ENCODE measurements at places on chromosomes 1 and 21.
A peak's percentile ranks its signal among the peaks of the same experiment; 100 is the strongest.

DNA sequence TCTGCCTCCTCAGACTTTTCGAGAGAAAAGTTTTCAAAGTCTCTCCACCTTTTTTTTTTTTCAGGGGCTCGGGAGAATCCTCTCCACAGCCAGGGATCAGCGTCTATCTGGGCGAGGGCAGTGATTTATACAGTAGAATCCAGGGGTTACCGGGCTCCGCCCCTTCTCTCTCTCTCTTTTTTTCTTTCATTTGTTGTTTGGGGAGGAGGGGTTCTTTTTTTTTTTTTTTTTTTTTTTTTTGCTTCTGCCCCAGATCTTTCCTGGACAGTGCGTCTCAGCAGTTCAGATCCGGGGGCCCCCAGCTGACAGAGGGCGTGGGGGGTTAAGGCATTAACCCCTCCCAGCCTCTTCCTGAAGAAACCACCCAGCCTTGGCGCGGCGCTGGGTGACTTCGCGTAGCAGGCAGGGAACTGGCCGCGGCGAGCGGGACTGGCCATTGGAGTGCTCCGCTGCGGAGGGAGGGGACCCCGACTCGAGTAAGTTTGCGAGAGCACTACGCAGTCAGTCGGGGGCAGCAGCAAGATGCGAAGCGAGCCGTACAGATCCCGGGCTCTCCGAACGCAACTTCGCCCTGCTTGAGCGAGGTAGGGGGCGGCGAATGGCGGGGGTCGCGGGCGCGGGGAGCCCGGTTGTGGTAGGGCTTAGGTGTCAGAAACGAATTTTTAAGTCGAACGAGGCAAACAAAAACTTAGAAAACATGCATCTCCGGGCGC lies at the start of gene S1PR1:
Gene S1PR1 (plus strand): TSS at position 504 of the 713 bp plus-strand sequence. CDS start 1,966 bp downstream, outside the sequence.
- DNase-seq = peak; percentile 90

- peak; percentile 0 for DNase-seq
Measured at GRCh38 chr1:19124273-19124672, 85.8 kb downstream of the UBR4 start.

DNA sequence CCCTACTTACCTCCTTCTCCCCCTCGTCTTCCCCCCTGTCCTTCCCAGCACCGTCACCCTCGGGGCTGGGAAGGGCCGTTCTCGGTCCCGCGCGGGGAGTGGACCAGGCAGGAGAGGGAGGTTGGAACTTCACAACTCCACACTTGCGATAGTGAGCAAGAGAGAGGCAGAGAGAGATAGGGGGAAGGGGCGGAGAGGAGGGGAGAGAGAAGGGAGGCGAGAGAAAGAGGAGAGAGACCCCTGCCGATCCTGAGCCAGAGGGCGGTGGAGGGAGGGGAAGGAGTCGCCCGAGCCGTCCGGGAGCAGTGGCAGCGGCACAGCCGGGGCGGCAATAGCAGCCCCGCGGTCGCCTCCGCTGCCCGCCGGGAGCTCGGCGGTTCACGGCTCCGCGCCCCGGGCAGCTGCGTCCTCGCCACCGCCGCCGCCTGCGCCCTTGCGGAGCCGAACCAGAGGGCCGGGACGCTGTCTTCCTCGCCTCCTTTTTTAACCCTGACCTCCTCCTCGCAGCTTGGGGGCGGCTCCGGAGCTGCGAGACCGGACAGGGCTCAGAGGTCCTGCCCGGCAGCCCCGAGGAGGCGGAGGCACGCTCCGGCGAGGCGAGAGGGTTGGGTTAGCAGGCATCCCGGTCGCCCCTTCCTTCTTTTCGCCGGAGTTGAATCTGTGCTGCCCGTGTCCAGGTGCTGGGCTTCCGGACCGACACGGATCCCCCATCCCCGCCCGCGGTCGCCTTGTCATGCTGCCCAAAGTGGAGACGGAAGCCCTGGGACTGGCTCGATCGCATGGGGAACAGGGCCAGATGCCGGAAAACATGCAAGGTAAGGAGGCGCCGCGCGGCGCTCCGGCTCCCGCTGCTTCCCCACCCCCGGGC lies 11.7 kb downstream of the NR5A2 start:
- no peak for DNase-seq

DNA sequence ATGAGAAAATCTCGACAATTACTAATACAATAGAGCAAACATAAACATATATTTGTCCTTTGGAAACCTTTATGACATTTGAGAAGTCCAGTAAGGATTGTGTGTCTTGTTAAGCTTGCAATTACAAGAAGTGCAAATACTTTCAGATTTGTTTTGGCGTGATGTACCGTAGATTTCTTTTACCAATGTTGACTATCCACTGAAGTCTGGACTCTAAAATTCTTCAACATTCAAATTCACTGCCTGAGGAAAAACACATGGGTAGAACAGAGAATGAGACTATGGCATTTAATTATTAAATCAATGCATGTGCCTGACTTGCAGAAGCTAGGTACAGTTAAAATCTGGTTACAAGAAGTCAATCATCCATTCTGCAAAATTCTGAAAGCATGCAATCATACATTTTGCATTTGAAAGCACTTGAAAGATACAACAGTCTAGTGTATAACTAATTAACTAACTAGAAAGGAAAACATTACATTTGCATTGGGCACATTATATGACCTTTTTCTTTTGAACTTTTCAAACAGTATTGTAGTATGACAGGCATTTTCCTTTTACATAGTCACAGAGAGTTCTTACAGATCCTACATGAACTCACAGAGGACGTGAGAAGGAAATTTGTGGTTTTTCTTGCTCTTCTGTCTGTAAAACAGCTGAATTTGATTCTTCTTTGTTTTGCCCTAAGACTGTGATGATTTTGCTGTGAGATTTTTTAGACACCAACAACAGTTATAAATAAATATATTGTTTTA lies 511.1 kb upstream of the ADGRL4 start:
- DNase-seq = no peak

DNA sequence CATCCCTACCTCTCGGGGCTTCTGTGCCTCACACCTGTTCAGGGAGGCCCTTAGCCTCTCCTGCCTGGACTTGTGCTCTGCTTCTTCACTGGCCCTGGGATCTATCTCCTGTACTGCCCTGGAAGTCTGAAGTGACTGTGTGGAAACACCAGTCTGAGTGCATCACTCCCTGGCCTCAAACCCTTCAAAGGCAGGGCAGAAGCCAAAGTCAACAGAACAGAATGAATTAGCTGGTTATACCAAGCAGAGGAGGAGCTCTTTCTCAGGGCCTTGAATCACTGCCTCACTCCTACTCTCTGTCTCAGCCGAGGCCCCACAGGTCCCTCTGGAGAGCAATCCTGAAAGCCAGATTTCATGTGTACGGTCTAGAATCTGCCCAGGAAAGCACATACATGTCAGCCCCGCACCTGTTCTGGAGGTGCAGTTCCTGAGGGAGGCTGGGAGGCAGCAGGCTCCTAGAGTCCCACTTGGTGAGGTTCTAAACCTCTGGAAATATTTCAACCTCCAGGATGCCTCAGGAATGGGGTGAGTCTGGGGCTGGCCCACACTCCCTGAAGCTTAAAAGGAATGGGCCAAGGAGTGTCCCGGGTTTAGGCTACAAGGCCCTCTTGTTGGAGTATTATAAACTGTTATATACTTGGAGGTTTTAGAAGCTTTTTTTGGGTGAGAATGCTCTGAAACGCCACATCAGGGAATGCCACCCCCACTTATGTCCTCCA lies 98.3 kb downstream of the ABCA4 start:
- DNase-seq = no peak

GRCh38 chr1:51636191-51636590 lies 19.3 kb downstream of the OSBPL9 start:
- no peak for DNase-seq

DNA sequence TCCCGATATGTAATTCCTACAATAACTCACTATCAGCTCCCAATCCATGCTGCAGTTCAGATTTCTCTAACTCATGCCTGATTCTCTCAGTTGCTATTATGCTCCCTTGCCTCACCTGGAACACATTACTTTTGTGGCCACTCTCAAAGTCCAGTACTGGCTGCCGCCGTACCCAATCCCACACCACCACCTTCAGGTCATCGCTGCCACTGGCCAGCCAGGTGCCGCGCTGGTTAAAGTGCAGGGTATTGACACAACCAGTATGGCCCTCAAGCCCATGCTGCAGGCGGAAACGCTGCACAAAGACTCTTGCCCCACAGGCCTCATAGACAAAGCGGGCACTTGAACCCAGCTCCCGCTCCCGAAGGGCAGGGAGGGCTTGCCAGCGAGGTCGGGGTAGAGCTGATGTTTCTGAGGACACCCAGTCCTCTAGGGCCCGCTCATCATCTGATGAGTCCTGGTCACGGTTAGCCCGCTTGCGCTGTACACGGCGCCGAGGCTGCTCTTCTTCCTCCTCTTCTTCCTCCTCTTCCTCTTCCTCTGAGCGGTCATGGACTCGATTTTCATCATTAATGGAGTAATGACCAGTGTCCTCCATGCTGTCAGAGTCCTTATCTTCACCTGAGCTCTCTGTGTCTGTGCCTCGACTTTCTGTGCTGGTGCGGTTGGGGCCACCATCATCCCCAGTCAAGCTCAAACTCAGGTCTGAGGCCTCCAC lies 22.6 kb downstream of the DCAF8 start:
- no peak for DNase-seq

- no peak for DNase-seq
Measured at GRCh38 chr1:152179566-152179965, 20.5 kb upstream of the RPTN start.

DNA sequence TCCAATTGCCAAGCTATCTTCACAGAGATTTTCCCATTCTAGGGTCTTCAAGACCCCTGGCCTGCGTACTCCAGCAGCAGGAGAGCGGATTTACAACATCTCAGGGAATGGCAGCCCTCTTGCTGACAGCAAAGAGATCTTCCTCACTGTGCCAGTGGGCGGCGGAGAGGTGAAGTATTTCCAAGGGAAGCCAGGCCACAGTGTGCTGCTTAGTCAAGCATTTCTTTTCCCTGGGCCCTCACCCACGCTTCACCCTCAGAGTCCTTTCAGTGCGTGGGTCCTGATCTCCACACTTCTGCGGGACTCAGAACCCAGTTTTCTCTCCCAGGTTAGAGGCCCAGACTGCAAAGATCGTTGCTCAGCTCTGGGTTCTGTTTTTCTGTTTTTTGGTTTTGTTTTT lies 13.1 kb downstream of the CDCA8 start:
- no peak for DNase-seq

- DNase-seq = no peak
Measured at GRCh38 chr1:95733031-95733430, 499.0 kb downstream of the RWDD3 start.

- no peak for DNase-seq
Measured at GRCh38 chr1:200006711-200007110, 20.8 kb upstream of the NR5A2 start.

- no peak for DNase-seq
Measured at GRCh38 chr1:247471445-247472016, 13.6 kb upstream of the OR2B11 start.

GRCh38 chr1:183885142-183885735 lies 80.3 kb downstream of the RGL1 start:
- no peak for DNase-seq

GRCh38 chr1:178973652-178974101 lies 52.0 kb upstream of the FAM20B start:
- no peak for DNase-seq

DNA sequence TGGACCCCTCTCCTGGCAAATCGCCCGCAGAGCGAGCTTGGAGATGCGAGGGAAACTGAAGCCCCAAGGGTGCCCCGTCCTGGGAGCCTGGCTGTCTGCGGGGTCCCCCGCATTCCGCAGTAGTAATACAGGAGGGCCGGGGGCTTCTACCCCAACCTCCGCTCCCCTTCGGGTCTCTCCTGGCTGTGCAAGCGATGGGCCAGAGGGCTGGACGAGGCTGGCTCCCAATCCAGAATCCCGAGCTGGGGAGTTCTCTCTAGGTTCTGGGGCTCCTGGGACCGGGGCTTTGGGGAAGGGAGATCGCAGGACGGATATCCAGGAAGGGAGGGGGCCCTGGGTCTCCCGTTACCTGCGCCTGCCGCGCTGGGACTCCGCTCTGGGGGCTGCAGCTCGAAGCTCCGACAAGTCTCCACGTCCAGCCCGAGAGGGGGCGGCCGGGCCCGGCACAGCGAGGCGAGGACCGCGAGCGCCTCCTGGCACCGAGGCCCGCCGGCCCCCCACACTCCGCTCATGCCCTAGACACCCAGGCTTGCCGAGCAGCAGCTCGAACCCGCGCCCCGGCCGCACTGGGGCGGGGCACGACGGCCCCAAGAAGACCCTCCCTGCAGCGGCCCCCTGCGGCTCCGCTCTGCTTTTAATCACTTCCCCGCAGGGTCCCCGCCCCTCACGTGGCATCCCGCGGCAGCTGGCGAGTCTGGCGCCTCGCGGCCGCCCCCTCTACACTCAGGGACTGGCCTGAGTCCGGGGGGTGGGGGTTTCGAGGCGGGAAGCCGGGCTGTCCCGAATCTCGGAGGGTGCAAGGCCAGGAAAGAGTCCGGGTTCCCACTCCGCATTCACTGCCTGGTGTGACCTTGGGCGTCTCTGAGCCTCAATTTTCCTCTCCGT lies at the start of gene SYT6:
Gene SYT6 (minus strand): TSS at position 609 of the 885 bp plus-strand sequence. CDS start 97 bp downstream, at position 512.
- no peak for DNase-seq

DNA sequence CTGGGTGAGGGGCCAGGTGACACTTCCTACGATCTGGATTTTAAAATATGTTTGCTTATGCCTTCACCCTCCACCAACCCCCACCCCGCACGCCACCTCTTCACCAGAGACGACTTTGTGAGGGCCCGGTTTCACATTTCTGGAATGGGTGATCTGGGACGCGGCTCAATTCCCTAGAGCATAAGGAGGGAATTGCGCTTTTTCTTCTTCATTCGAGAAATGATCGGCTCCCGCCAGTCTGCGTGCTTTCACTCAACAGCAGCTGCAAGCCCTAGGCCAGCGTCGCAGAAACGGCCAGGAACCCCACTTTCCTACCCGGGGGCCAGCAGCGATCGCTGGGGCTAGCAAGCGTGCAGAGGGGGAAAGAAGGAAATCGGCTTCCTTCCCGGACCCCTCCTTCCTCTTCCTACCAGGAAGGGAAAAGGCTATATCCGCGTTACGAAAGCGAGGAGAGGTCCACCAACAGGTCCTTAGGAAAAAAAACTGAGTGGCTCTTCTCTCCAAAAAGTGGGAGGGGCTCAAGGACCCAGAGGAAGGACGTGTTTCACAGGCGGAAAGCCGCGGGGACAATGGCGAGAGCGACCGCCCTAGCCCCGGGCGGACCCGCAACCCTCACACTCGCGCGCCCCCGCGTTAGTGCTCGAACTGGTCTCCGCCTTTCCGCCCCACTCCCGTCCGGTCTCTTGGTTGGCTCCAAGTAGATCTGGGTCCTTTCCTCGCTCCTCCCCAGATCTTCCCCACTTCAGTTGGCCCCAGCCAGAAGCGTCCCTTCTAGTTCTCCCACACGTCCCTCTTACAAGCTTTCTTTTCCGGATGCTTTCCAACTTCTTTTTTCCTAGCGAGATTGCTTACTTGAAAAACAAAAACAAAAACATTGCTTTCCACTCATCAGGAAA lies 1.1 kb upstream of the ADAMTS1 start:
- DNase-seq = no peak

- no peak for DNase-seq
Measured at GRCh38 chr1:41813226-41813625, 105.5 kb downstream of the HIVEP3 start.

- no peak for DNase-seq
Measured at GRCh38 chr1:36524359-36525062, 41.8 kb upstream of the CSF3R start.

GRCh38 chr1:147472489-147472888 lies 68.8 kb upstream of the BCL9 start:
- no peak for DNase-seq
